ENCODE measurements at places on chromosomes 6 and 20.

DNA sequence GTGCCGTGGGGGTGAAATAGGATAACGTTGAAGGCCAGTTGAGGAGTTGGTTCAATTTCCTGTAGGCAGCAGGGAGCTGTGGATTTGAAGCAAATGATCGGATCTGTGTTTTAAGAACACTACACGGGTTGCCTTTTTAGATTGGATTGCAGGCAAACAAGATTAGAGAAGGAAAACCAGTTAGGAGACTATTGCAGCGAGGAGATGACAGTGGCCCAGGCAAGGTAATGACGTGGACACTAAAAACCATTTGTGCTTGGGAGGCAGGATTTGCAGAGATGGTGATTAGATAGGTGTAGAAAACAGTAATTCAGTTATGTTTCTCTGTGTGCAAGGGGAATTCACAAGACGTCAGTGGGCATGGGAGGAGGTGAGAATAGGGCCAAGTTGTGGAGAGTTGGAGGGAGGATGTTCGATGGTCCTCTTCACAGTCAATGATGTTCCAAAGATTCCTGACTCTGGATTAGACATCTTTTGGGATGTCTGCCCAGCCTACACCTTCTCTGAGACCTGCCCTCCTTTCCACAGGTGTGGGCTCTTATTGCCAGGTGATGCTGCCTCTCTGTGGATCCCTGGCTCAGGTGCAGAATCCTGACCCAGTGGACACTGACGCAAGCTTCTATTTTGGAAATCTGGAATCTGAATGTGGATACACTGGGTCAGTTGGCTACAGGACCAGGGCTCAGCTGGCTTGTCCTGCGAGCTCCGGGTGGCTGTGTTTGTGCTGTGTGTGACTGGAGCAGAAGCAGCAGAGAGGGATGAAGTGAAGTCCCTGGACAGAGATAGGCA lies 54.2 kb downstream of the TFAP2C start:
- no peak for DNase-seq

DNA sequence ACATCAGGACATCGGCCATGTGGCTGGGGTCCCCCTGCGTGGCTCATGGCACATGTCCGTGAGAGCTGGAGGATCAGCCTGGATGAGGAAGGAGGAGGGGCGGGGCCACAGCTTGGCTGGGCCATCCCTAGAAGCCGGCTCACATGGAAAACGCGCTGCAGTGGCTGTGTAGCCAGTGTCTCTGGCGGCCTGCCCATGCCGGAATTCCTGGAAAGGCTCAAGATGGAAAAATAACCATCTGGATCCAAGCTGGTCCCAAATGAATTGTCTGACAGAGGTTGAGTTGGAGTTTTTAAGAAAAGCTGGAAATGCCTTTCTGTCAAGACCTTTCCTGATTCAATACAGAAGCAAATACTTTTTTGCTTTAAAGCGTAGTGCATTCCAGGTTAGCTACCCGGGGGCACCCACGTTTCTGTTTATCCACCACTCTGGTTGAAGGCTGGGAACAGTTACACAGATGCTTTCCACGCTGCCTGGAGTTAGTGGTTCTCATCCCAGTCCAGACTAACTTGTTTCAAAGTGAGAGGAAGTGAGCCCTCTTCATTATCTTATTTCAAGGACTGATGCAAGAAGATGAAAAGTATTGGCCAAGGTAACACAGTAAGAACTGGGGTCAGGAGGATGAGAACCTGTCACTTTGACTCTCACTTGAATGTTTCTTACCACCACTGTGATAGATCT lies 99.0 kb downstream of the GMPR start:
- no peak for DNase-seq

DNA sequence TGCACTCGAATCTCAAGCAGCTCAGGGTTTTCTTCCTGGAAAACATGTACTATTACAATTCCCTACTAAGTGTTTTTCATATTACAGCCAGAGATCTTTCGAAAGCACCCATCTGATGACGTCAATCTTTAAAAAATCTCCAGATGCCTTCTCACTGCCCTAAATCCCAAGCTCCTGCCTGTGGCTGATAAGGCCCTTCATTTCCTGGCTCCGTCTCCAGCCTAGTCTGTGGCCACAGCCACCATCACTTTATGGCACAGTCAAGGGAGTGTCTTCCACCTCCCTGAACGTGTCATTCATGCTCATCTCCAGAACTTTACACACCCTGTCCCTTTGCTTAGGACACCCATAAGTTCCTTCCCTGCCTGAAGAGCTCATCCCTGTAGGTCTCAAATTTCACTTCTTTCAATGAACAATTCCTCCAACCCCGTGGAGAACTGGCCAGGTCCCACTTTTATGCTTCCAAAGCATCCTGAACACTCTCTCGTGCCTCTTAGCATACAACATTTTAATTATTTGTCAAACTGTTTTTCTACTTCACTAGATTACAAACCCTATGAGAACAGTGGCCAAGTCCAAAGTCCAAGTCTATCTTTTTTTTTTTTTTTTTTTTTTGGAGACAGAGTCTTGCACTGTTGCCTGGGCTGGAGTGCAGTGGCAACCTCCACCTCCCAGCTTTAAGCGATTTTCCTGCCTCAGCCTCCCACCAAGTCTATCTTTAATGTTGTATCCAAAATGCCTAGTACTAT lies 106.1 kb upstream of the AGPAT4 start:
- no peak for DNase-seq

- no peak for DNase-seq
Measured at GRCh38 chr6:16967470-16967817, 134.4 kb upstream of the STMND1 start.

DNA sequence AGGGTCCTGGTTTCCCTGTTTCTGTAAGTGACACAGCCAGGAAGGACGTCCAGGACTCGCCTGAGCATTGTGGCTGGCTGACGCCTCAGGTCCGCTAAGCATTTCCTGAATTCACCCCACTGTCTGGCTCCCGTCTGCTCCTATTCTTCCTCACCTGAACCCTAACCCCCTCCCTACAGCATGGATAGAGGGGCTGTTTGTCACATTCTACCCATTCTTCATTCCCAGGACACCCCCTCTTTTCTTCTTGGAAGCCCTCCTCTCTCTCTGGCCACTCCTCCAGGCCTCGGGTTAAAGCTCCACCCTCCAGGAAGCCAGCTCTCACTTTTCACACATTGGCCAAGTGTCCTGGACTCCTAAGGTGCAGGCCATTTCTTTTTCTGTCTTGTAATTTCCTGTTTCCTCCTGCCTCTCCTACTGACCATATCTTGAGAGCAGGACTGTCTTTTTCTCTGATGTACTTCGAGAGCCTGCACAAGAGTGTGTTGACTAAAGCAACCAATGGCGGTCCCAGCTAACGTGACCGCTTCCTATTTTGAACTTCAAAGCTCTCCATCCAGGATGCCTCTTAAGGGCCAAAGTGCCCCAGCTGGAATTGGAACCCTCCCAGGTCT lies 24.2 kb upstream of the MYMX start:
- DNase-seq: no peak

DNA sequence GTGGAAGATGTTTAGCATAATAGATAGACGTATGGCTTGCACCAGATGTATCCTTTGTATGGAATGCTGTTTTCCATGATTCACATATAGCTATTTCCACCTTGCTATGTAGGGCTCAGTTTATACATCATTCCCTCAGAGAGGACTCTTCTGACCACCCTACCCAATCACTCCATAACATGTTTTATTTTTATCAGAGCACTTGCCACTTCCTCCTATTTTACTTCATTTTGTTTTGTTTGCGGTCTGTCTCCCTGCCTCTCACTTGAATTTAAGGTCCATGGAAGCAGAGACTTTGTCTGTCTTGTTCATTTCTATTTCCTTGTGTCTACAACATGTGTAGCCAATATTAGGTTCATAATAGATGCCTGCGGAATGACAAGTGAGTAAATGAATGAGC lies 266.9 kb upstream of the CITED2 start:
- DNase-seq: no peak

GRCh38 chr20:12837646-12838045 lies 171.1 kb upstream of the SPTLC3 start:
- DNase-seq: no peak

DNA sequence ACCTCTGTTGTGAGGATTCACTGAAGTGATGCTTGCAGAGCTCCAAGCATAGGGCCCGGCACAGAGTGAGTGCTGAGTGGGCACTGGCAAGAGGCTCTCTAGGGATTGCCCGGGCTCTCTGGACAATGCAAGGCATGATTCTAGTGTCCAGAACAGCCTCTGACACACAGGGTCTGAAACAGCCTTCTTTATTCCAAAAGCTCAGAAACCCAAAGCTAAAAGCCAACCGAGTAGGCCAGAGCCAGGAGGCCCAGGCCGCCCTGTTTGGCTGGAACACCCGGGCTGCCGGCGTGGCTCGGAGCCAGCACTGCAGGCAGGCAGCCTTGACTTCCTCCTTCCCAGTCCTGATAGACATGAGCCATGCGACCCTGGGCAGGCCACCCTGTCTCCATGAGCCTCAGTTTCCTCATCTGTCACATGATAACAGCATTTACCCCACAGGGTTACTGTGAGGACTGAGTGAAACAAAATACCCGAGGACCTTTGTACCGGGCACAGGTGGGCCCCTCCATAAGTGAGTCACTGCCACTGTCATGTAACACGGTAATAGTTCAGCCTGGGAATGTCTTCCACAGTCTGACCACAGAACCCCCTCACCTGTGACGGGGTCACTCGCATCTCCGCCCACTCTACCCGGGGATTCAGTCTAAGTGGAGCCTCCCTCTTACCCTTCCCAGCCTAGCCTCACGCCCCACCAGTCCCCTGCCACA lies 51.5 kb downstream of the PTPRT start:
- no peak for DNase-seq

GRCh38 chr6:13141387-13141786 lies 186.9 kb downstream of the TBC1D7 start:
- DNase-seq: no peak

DNA sequence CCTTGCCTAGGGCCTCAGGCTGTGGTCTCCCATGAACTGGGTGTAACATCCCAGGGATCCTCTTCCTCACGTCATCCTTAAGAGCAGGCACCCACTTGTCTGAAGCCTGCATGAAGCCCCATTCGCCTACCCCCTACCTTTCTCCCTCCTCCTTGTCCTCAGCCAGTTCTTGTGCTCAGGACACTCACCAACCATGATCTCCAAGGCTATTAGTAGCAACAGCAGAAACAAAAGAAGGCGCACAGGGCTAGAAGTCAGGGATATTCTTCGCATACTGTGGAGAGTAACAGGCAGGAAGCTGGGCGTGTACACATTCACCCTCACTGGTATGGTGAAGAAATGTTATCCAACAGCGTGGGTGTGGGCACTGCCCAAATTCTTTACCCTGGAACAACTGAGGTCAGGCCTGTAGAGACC lies 7.3 kb downstream of the RAET1E start:
- no peak for DNase-seq

DNA sequence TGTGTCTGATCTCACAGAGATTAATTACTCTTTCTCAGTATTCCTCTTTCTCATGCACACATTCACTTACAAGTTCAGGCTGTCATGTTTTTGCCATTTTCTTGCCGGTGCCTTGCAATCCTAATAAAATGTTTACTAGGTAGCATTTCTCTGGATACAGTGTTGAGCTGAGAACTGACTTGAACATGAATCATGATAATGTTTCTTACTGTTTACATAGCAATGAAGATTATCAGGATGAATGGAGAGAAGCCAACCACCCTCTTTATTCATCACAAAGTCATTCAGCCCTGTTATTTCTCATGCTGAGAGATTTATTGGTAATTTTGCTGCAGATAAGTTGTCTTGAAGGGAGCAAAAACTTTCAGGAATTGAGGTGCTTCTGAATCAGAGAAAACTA lies 185.5 kb upstream of the ECI2 start:
- no peak for DNase-seq

DNA sequence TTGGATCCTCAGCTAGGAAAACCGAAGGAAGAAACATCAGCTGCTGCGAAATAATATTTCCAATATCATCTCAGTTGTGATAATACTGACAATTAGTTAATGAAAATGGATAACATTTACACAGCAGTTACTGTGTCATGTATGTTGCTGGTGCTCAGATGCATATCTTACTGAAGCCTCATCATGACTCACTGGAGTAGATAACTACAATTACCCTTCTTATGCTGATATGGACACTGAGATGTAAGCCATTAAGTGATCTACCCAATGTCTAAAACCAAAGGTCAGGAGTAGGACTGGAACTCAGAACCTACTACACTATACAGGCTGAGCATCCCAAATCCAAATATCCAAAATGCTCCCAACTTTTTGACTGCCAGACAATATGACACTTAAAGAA lies 54.7 kb upstream of the LYRM2 start:
- DNase-seq: no peak

- no peak for DNase-seq
Measured at GRCh38 chr6:168318579-168319278, 848 bp downstream of the DACT2 start.

DNA sequence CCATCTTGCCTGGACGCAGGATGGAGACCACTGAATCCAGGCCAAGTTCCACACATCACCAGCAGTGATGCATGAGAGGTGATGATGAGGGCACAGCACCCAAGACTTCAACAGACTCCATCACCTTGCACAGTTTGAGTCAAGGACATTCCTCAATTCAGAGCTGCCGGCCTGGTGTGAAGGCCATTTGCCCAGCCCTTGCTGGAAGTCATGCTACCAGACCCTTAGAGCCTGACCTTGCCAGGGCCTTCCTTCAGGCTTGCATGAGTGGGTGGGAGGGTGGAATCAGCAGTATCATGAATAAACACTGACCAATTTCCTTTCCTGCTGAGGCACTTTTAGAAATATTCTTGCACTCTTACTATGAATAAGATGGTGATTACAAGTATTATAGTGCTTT lies 130.2 kb upstream of the SSTR4 start:
- no peak for DNase-seq

DNA sequence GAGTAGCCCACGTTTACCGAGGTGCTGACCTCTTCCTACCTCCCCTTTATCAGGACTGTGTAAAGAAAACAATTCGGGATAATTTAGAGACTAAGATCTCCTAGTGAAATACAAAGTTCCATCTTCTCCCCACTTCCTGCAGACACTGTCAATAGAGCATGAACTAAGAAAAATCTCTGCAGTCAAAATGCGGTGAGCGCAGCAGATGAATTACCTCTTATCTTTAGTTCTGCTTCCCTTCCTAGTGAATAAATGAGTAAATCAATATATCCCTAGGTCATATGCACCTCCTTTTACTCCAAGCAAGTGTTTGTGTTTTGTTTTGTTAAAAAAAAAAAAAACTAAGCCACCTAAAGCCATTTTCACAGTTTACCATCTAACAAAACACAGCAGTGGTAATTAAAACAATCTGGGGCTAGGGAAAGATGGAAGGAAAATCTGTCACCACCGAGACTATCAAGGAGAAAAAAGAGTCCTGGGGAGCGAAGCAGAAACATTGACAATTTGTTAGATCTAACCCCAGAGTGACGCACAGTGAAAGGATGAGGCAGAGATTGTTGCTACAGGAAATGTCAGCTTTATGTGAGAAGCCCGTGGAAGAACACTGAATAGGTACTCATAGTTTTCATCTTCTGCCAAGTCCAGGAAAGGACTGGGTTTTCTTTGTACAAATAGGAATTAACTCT lies 159.4 kb upstream of the SPTLC3 start:
- DNase-seq: peak; percentile 7

GRCh38 chr6:163992056-163992455 lies 577.5 kb downstream of the QKI start:
- DNase-seq: no peak

GRCh38 chr6:138287144-138287955 lies 69.1 kb upstream of the PBOV1 start:
- peak; percentile 64 for DNase-seq

All from NCI-H345 (cell line).